ENCODE measurements at places on chromosomes 1 and 21.

- DNase-seq, result no peak
These were observed 100.8 kb upstream of the DNAH14 start for GRCh38 chr1:224828691-224829090.

DNA sequence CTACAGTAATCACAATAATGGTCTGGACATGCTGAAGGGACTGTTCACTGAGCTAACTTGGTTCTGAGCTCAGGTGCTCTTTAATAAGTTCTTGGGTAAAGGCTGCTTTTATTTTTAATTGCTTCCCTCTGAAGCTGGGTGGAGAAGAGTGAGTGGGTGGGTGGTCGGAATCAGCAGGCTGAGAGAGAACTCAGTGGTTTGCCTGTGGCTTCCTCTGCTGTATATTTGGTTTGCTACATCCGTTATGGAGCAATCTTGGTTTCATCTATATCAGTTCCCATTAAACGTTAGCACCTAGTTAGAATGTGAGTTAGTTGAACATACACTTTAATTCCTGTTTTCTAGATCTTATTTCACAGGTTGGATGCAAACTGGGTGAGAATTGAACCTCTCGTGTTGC, 23.3 kb downstream of the CNIH4 start:
- DNase-seq, result peak; percentile 46

DNA sequence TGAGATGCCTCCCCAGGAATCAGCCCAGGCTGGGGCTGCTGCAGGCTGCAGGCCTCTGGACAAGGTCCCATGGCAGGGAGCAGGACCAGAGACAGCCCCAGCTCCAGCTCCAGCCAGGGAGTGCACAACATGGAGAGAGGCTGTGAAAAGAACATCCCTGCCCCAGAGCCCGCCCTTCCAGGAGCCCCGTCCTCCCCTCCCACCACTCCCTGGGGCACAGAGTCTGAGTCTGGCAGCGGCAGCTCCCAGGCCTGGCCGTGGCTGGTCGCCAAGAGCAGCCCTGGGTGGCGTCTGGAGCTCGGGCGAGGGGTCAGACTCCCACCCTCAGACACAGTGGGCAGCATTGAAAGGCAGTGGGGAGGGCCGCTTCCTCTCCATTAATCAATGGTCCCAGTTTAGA, 37.8 kb downstream of the MEGF6 start:
- DNase-seq, result no peak

DNA sequence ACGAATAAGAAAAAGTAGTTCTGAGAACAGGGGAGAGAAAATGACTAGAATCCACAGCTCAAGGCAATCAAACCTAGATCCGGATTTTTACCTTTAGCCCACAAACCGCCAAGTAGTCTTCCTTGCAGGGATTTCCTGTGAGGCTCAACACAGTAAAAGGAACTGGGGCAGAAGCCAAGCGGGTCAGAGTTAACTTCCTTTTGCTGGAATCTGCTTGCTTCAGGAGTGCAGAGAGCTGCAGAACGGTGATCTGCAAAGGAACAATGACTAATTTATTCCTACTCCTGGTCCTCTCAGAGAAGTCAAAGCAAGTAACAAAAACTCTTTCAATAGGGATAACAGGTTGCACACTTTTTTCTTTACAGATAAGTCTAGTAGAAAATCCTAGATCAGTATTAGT, 53.4 kb downstream of the UBR4 start:
- no peak for DNase-seq

DNA sequence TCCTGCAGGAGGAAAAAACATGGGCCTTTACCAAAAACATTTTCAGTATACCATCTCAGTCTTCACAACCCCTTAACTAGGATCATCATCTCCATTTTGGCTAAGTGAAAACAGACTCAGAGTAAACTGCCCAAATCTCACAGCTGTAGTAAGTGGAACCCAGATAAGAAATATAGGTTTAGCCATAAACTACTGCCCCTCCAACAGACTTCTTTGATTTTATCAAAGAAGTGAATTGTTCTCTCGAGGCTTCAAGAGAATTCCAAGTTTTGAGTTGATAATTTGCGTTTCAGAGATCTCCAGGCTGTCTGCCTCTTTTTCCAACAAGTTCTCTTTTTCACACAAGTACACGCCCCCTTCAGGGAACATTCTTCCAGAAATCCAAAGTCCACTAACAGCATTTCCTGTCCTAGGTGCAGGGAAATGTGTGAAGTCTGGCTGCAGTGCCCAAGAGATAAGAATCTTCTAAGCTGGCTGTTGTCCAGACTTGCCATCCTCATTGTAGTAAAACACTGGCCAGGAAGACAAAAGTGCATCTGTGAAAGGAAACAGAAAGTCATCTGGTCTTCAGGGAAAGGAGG, 30.8 kb downstream of the RNF19B start:
- no peak for DNase-seq

DNA sequence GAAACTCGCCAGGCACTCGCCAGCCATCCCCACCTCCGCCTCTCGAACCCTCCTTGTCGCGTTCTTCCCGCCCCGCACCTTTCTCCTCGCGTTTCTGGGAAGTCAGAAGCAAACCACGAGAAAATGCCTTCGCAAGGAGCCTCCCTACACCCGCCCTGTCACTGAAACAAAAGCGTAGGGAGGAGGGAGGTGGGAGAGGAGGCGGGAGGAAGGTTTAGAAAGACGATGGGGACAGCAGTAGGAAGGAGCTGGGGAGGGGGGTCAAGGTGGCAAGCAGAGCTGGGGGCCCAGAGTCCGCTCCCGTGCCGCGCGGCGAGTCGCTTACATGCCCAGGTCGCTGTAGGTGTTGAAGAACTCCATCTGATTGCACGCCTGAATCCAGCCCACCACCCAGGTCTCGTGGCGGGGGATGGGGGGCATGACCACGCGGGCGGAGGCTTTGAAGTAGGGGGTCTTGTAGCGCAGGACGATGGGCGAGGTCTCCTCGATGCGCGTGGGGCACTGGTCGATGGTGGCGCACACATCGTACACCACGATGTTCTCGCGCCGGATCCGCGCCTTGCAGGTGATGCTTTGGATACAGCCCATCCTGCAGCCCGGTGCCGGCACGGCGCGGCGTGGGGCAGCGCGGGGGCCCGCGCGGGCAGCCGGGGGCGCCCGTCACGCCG, 1.0 kb downstream of the FAM78B start:
- peak; percentile 48 for DNase-seq

DNA sequence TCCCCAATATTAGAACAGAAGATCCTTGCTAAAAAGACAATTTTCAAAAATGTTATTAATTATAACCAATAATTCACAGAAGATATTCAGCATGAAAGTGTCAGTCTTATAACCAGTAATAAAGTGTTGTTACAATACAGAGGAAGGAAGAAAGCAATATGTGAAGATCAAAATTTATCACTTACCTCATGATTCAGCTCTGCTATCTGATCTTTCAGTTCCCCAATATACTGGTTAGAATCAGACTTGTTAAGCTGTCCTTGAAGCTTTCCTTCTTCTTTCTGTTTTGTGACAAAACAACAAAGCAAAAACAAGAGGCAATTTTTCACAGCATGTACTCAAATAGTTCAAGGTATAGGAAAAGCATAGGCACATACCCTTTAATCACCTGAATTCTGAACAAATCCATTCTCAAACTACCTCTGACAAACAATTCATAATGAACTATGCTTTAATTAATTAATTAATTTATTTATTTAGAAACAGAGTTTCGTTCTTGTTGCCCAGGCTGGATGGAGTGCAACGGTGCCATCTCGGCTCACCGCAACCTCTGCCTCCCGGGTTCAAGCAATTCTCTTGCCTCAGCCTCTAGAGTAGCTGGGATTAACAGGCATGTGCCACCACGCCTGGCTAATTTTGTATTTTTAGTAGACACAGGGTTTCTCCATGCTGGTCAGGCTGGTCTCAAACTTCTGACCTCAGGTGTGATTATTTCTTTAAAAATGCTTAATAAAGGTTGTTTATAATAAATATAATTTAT, 76.9 kb upstream of the GFI1 start:
- no peak for DNase-seq

DNA sequence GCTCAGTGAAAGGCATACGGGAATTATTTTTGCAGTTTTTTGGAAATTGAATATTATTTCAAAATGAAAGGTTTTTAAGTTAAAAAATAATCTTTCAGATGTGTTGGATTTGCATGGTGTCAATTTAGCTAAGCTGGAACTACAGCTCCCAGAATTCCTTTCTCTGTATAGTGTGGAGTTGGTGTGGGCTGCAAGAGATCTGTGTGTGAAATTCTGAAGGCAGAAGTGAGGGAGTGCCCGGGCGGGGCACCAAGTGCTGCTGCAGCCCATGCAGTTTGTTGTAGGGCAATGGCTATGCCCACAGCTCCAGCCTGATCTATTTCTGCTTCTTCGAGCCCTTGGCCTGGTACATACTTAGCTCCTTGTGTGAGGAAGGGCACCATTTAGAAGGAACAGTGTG, 60.5 kb upstream of the CSF1 start:
- no peak for DNase-seq

GRCh38 chr1:111515291-111516004, 12.0 kb upstream of the ADORA3 start:
- DNase-seq, result no peak

GRCh38 chr21:46605767-46606426, 1.0 kb upstream of the S100B start:
- DNase-seq, result peak; percentile 80

GRCh38 chr1:10507111-10507879, 32.5 kb downstream of the PEX14 start:
- peak; percentile 57 for DNase-seq

DNA sequence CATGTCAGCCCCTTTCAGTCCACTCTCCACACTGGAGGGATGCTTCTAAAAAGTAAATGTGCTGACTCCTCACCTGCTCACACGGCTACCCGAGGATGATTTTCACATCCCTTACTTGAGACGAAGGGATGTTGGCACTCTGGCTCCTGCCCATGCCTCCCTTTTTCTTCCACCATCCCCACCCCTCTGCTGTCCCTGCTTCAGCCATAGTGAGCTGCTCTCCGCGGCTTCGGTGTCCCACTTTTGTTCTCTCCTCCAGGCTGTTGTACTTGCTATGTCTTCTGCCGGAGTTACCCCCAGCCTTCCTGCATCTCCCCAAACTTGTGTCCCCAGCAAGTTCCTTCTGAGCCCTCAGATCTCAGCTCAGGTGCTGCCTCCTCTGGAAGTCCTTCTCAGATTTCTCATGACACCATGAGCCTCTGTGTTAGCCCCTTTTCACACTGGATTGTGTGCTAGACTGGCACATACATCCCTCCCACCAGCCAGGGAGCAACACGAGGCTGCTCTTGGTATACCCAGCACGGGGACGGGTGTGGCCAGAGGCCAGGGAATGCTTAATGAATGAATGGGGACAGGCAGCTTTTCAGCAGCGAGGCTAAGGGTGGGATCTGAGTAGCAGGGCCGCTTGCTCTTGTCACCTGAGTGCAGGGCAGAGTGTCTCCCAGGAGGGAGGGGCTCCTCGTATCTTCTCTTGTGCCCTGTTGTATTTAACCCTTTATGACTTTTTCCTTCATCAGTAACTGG, 1.3 kb downstream of the ACOT11 start:
- no peak for DNase-seq

- no peak for DNase-seq
These were observed 2.9 kb downstream of the KRTAP10-7 start for GRCh38 chr21:44603109-44603875.

DNA sequence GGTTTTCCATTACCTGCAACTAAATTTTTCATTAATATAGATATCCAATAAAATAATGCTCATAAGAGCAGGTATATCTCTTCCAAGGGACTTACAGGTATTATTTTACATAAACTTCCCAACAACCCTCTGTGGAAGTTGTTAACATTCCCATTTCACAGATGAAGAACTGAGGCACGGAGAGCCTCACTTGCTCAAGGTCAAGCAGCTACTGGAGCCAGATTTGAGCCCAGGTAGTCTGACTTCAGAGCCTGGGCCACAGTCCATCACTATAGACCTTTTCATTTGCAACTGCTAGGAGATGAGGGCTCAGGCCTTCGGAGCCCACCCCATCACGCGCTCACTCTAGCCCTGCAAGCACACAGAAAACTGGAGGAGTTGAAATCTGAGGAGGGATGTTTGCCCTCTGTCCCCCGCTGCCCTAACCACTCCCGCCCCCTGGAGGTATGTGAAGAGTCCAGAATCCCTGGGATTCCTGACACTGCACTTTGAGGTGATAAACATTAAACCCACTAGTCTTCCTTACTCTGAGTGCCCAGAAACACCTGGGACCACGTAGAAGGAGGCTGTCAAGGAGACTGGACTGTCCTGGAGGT, 11.7 kb upstream of the ALPL start:
- no peak for DNase-seq

DNA sequence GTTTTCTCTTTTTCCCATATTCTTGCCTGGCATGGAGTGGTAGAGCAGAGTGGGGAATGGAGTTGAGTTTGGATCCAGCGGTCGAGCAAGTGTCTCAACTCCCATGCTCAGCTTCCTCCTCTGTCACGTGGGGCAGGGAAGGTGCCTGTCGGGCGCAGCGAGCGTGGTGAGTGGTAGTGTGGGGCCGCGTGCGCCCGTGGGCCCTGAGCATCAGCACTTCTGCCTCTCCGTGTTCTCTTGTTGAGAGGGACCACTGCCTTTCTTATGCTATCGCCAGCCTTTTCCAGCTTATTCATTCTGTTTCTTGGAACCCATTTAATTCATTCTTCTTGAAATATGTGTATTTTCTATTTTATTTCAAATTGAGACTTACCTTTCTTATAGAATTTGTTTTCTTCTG, 65.1 kb downstream of the ADARB1 start:
- no peak for DNase-seq

DNA sequence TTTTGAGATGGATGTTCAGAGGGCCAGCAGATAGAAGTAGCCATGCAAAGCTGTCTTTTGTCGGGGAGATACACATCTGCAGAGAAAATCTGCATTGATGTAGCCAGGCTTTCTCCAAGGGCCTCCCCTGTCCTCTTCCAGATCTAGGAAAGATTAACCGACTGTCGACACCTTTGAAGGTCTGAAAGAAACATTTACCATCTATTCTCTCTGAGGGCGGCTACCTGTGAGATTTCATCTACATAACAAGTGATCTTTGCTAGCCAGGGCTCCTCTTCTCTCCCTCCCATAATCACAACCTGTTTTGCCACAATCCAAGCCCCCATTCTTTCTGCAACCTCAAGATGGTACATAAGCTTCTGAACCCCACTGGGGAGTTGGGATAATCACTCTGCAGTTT, 193.6 kb downstream of the RGS7 start:
- no peak for DNase-seq

- no peak for DNase-seq
These were observed 726 bp upstream of the CYB5R1 start for GRCh38 chr1:202967684-202968281.

- DNase-seq, result no peak
These were observed 23.1 kb upstream of the HFM1 start for GRCh38 chr1:91427741-91428140.

DNA sequence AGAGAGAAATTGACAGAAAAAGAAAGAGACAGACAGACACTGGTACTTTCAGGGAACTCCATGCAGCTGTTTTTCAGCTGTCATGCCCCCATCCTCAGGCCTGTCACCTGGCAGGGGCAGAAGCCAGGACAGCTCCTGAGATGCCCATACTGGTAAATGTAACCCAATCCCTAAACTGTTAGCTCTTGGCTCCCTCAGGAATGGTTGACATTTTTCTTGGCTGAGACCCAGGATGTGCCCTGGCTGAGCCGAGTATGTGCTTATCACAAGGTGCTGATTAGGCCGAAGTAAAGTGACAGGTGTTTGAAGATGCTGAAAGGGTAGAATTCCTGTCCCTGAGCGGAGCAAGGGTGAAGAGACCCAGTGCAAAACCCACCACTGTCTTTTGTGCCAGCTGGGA, 50.7 kb downstream of the PGM1 start:
- no peak for DNase-seq

GRCh38 chr1:34763142-34763781, 3.7 kb downstream of the GJB4 start:
- DNase-seq, result no peak

- peak; percentile 35 for DNase-seq
These were observed 19.3 kb downstream of the C1orf52 start for GRCh38 chr1:85240174-85240601.

GRCh38 chr1:31523769-31524168, 52.5 kb upstream of the TINAGL1 start:
- no peak for DNase-seq
